WTC11 (cell line): ENCODE measurements at places on chromosomes 12 and 14.

DNA sequence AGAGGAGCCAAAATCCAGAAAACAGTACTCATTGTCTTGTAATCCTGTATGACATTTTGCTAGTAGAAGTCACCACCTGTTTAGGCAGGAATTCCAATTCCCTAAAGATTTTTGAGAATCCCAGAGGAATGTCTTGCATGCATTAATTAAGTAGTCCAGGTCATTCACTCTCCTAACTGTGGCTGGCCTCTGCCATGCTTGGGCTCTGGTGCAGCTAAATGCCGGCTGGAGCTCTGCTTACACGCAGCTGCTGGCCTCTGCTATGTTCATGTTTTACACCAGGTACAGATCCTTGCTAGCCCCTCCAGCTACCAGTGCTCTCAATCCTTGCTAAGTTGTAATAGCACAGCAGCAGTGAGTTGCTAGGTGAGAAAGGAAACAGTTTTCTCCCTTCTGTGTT is 16.3 kb upstream of the HIF1A start:
- peak; percentile 53 for DNase-seq

DNA sequence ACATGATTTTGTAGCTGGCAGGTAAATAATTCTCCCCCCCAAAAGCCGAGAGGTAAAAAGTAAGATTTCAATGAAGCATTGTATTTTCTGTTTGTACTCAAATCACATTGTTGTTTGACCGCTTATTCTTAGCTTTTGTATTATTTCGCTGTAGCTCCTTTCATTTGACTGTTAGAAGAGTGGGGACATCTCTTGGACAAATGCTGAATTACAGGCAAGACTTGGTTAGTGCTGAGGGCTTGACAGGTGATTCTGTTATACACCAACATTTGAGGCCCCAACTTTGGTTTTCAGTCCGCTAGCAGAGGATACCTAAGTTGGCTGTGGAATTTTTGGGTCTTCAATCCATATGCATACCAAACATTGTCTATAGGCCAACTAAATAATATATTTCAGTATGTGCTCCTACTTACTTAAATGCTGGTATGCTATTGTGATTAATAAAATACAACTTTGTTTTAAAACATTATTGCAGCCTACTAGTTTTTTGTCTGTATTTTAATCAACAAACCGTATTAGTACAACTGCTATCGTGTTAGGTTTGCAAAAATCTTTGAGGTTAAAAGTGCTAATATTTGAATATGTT is 102.2 kb downstream of the ERC1 start:
- DNase-seq, result no peak

GRCh38 chr12:15225136-15225862 is 4.1 kb upstream of the RERG start:
- no peak for DNase-seq

- DNase-seq, result no peak
These were observed 165.7 kb upstream of the FKBP4 start for GRCh38 chr12:2629051-2629450.

DNA sequence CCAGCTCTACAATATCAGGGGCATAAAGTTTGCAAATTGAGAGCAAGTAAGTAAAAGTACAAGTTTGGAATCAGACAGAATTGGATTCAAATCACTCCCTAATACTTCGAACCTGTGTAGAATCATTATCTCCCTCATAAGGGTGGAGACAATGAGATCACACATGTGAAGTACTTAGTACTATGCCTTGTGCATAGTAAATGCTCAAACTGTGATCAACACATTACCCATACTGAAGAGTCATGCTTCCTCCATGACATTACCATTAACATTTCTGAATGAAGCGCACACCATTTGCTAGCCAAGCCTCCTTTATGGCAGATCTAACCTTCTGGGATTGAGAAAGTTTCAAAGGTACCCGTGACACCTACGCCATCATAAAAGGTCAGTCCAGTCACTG is 26.6 kb upstream of the NRDE2 start:
- no peak for DNase-seq

DNA sequence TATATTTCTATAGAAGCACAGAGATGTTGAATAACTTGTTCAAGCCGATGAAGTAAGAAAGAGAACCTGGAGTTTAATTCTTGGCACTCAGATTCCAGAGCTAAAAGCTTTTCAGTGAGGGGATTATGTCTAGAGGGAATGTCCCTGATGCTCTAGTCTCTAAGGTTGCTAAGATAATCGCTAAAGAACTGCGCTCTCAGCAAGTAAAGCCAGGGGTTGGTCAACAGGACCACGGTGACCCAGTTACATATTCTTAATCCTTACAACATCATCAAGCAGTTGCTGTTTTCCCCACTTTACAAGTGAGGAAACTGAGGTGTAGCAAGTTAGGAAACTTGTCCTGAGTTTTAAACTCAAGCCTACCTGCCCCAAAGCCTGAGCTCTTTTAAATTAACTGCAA is 110.8 kb downstream of the DAD1 start:
- no peak for DNase-seq

DNA sequence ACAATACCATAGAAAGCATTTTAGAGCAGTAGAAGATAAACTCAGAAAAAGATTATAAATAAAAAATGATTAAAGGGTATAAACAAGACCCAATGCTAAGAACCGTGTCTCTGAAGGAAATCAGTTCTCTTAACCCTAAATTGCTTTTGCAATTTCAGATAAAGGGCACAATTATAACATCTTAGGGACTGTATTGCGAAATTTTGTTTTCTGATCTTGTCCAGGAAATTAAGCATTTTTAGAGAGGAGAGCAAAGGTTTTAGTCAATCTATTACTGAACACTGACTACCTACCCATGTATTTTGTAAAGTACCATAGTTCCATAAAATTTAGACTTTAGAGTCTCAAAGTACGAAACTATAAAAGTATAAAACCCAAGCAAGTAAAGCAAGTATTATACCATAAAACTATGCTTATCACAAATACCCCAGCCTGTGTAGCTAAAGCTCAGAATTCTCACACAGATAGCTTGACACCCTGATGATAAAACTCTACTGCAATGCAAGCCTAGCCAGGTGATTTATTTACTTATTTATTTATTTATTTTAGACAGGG is 6.8 kb upstream of the CHPT1 start:
- no peak for DNase-seq

GRCh38 chr14:88563845-88564244 is 1.0 kb downstream of the ZC3H14 start:
- DNase-seq, result no peak

GRCh38 chr14:80954687-80955299 is 628 bp upstream of the TSHR start:
- peak; percentile 85 for DNase-seq
